ENCODE measurements at places on chromosomes 1 and 21.

- no peak for DNase-seq
Observed at GRCh38 chr1:113133038-113133437, 60.0 kb downstream of the LRIG2 start.

DNA sequence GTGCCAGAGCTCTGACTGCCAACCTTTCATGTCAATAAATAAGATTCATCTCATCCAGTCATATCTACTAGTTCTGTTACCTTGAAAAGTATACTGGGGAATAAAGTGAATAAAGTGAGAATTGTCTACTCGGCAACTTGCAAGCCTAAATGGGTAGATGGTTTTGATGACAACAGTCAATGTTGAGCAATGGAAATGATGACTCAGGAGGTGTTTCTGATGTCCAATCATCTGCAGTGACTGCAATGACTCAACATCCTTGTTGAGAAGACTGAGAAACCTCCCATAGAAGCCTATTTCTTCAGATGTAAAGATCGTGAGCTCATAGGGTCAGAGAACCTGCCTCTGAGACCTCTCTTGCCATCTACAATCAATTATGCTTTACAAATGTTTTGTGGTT is 276.4 kb downstream of the SPATA17 start:
- no peak for DNase-seq

GRCh38 chr1:206691604-206692003 is 6.9 kb downstream of the MAPKAPK2 start:
- DNase-seq: no peak

DNA sequence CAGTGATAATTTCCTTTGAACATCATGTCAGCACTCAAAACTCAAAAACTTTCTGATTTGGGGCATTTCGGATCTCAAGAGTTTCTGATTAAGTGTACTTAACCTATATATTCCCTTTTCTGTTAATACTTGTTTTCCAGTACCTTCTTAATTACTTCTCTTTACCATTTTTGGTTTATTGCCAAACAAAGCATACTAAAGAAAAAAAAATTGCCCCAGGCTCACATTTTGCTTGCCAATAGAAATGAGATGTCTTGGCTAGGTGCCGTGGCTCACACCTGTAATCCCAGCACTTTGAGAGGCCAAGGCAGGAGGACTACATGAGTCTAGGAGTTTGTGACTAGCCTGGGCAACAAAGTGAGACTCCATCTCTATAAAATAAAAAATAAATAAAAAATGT is 4.8 kb downstream of the PSMD4 start:
- DNase-seq: no peak

- DNase-seq: no peak
Observed at GRCh38 chr1:67250051-67250653, 57.5 kb upstream of the IL12RB2 start.
